Central memory CD4-positive, alpha-beta T cell (primary cell): ENCODE measurements at places on chromosomes 5 and 9.

GRCh38 chr9:89536145-89536574 lies 38.2 kb upstream of the SEMA4D start:
- peak; percentile 73 for DNase-seq

- DNase-seq: no peak
Observed at GRCh38 chr9:133692364-133692985, 45.7 kb downstream of the SARDH start.

GRCh38 chr5:43815497-43815896 lies 212.5 kb downstream of the NNT start:
- no peak for DNase-seq

DNA sequence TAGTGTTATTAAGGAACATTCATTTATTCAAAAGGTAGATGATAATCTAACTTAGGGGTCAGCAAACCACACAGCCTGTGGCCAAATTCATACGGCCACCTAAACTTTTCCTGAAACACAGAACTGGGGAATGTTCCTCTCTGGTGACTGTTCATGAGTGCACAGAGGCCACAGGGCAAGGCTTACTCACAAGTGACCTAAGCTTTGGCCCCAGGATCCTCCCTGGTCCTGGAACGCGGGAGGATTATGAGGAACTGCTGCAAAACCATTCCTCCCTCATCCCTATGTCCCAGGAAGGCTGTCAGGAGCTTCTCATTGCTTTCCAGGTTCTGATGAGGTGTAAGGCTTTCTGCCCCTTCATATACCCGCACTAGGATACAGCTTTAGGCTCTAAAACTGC lies 397.6 kb downstream of the SEMA5A start:
- no peak for DNase-seq

DNA sequence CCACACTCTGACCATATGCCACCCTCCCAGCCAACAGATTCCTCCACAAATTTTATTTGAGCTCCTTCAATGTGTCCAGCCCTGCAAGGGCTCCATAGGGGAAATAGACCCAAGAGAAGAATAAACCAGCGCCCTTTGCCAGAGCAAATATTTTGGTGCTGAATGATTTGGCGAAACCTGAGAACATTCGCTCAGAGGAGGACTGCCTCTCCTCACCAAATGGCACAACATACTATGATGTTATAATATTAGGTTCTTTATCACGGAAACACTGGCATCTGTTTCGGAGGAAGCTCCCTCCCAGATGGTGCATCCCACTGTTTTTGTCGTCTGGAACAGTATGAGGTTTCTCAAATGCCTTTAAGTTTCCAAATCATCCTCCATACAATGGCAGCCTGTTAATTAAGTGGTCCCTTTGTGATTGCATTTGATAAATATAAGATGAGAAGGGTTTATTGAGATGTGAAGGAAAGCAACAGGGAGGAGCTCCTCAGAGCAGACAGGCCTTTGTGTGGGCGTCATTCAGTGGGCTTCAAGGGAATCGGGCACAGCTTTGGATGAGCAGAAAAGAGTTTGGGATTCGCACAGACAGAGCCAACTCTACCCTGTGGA lies 139.1 kb upstream of the ADRA1B start:
- no peak for DNase-seq
